CD4-positive, alpha-beta T cell (primary cell): ENCODE measurements at places on chromosomes 16 and 17. TPM values are rescaled to one million over a fixed set of nuclear protein-coding genes. Genes with fewer than 3 reads are reported as not detected.

DNA sequence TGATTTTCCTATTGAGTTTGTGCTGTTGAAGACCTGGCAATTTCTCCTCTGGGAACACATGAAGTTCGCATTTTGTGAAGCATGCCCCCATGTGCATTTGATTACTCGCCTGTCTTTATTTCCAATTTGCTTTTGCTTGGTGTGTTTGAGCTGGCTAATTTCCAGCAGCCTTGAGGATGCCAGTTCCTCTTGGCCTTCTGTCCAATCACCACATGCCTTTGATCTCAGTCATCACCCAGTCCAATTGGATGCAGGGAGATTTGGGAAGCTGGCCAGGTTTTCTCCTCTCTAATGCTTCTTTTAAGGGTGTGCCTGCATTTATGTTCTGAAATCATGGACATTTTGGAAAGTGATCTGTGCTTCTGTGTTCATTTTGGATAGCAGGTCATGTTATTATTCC lies 3.8 kb upstream of the TMEM100 start:
- H3K4me3 ChIP-seq = no peak overlapping the region
- no peak overlapping the region for H3K27ac ChIP-seq
- no peak for DNase-seq
- H3K27me3 ChIP-seq = peaks cover 34% of the 10 kb centered on the region
- no peaks in the 10 kb centered on the region for H3K4me1 ChIP-seq

COPZ2 gene
- 0.88 TPM for total RNA-seq

RHBDL1 gene
- 6.6 TPM for total RNA-seq

DNA sequence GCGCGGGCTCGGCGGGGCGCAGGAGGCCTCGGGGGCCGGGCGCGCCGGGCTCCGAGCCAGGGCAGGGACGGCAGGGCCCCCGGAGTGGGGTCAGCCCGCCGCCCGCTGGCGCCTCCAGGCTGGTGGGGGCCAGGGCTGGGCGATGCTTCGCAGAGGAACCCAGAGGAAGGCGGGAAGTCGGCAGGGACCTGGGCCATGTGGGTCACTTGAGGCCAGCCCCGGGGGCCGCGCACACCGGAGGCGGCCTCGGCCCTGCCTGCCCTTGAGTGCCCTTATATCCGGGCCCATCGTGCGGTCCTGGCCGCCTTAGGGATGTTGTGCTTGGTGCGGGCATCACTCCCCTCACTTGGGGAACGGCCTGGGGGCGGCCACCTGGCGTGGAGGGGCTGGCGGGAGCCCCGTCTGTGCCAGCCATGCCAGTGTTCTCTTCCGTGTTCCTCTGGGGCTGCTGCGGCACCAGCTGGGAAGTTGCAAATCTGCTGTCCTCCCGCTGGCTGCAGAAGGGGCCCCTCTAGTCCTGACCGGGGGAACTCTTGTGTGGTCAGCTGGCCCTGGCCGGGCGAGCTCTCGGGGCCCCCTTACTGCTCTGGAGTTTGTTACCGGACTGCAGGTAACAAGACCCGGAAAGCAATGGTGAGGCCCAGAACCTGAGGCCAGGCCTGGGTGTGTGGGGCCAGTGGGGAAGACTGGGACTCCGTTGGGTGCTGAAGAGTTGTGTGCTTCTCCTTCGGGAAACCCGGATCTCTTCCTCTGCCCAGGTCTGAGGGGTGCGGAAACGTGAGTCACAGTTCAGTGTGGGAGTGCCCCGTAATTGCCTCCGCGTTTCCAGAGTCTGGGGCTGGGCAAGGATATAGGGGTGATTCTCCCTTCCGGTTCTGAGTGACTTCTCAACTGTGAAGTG lies 849 bp downstream of the CAPN15 start:
- peak; percentile 19 for DNase-seq
- no peaks in the 10 kb centered on the region for H3K27me3 ChIP-seq
- H3K4me3 ChIP-seq = peak overlapping the region; percentile 83
- H3K36me3 ChIP-seq = no peaks in the 10 kb centered on the region
- no peak overlapping the region for H3K27ac ChIP-seq

DNA sequence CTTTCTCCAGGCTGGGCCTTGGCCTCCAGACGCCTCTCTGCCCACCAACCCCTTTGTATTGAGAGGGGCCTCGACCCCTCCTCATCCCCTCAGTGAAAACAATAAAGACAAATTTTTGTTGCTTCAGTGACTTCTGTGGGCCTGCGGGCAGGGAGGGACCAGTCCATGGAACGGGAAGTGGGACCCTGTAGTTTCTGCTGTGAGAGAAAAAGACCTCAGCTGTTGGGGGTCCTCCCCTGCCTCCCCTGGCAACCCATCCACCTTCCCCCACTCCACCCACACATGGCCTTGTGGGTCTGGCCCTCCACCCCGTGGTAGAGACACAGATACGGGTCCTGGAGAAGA lies 3.5 kb downstream of the PPY start:
- no peaks in the 10 kb centered on the region for H3K36me3 ChIP-seq
- H3K27me3 ChIP-seq = no peaks in the 10 kb centered on the region
- DNase-seq = no peak
- H3K4me1 ChIP-seq = peaks cover 20% of the 10 kb centered on the region
- no peak overlapping the region for H3K4me3 ChIP-seq
- no peak overlapping the region for H3K27ac ChIP-seq

- no peaks in the 10 kb centered on the region for H3K4me1 ChIP-seq
- H3K4me3 ChIP-seq = no peak overlapping the region
- no peaks in the 10 kb centered on the region for H3K36me3 ChIP-seq
- no peaks in the 10 kb centered on the region for H3K27me3 ChIP-seq
These were observed 719.0 kb downstream of the KCNJ2 start for GRCh38 chr17:70888324-70888723.

KRTAP3-1 gene
- not detected for total RNA-seq
